ENCODE measurements at places on chromosomes 12 and 14.
A peak's percentile ranks its signal among the peaks of the same experiment; 100 is the strongest.

DNA sequence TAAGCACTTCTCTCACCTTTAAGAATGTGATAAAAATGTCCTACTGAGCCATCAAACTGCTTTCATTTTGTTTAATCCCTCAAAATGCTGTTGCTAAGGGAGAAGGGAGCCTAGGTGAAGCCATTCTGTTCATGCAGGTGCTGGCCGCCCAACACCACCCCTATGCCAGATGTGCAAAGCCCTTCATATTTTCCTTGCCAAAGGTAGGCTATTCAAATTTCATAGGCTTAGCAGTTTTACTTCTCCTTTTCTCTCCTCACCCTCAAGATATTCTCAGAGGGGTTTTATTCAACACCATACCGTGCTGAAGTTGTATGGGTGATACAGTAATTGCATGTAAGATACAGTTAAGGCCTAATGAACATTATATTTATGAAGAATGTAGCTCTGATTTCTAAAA is 461.7 kb downstream of the GXYLT1 start:
- DNase-seq, result no peak

- no peak for DNase-seq
These were observed 12.4 kb downstream of the SLC2A3 start for GRCh38 chr12:7923241-7924236.

GRCh38 chr12:88944397-88944796 is 364.1 kb upstream of the KITLG start:
- DNase-seq, result no peak

GRCh38 chr14:34277191-34277590 is 184.8 kb downstream of the SPTSSA start:
- no peak for DNase-seq

DNA sequence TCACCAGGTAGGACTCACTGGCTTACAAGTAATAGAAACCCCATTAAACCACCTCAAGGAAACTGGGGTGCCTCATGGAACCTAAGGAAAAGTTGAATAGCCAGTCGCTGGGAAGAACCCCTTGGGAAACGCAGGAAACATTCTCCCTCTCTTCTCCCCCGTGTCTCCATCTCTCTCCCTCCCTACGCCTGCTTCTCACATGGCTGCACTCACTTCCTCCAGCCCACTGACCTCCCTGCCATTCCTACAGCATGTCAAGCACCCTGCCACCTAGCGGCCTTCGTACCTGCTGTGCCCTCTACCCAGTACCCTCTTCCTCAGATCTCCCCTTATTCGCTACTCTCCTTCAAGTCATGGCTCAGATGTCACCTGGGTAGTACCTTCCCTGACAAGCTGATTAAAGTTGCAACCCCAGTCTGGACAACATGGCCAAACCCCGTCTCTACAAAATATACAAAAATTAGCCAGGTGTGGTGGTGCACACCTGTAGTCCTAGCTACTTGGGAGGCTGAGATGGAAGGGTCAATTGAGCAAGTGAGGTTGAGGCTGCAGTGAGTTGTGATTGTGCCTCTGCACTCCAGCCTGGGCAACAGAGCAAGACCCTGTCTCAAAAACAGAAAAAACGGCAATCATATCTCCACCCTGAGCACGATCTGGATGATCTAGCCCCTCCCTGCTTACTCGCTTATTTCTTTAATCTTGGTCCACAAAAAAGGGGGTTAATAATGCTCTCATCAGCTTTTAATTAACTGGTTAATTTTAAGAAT is 6.4 kb upstream of the DTX1 start:
- DNase-seq, result peak; percentile 88

DNA sequence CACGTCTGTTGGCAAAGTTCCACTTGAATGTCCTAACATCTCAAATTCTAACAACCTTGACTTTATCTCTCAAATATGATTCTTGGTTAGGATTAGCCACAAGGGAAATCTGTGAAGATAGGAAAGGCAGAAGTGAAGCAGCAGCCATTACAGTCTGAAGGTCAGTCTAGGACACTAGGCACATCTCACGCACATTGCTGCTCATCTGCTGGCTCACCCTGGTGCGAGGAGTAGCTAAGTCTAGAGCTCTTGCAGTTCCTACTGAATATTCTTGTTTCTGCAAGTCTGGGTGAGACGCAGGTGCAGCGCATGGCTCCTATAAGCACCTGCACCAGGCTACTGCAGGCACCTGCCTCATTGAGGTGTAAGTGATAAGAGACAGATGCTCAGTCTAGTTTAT is 6.4 kb upstream of the SLC25A3 start:
- no peak for DNase-seq

- no peak for DNase-seq
These were observed 145.2 kb upstream of the RTL1 start for GRCh38 chr14:101048766-101049165.

- peak; percentile 22 for DNase-seq
These were observed 200.6 kb downstream of the ANO4 start for GRCh38 chr12:100995201-100995600.

DNA sequence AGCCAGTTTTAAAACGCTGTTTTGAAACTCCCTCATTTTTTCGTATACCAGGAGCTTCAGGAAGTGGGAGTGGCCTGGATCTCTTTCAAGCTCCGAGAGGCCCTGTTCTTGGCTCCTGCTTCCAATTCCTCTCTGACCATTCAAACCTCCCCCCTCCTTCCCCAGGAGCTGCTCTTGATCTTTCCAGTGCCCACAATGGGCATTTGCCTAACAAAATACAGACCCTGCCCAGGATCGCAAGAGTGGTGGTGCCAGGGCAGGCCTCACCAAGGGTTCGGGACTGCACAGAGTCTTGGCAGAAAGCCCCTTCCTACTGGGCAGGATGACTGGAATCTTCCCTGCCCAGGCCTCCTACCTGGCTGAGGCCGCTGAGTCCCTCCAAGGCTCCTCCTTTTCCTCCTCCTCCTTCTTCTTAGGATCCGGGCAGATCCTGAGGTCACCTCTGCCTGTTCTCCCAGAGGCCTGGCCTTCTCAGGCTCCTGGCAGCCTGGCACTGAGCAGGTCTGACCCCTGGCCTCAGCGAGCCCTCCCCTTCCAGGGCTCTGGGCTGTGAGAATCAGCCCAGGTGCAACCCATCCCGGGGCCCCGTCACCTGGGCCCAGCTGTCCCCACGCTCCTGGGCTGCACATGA is 46.9 kb upstream of the NOS1 start:
- DNase-seq, result peak; percentile 3

GRCh38 chr12:132161036-132161781 is 17.0 kb downstream of the NOC4L start:
- DNase-seq, result no peak

- no peak for DNase-seq
These were observed 31.1 kb downstream of the CCDC198 start for GRCh38 chr14:57462551-57462950.

- no peak for DNase-seq
These were observed 15.5 kb upstream of the PNMA1 start for GRCh38 chr14:73729556-73730265.

DNA sequence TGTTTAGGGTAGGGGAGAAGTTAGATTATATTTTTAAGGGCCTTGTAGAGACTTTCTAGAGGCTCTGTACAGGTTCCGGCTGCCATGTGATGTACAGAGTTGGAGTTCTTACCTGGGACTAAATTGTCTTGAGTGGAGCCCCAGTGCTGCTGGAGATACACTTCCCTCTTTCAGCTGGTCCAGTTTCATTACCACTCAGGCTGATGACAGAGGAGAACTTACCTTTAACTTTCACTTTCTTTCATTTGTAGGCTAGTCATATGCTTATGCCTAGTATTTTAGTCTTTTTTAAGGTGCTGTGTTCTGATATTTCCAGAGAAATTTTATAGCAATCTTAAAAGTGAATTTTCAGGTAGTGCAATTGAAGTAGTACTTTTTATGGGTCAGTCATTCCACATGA is 117.3 kb downstream of the ERC1 start:
- DNase-seq, result no peak

- DNase-seq, result no peak
These were observed 33.4 kb upstream of the SYNDIG1L start for GRCh38 chr14:74459289-74459946.

DNA sequence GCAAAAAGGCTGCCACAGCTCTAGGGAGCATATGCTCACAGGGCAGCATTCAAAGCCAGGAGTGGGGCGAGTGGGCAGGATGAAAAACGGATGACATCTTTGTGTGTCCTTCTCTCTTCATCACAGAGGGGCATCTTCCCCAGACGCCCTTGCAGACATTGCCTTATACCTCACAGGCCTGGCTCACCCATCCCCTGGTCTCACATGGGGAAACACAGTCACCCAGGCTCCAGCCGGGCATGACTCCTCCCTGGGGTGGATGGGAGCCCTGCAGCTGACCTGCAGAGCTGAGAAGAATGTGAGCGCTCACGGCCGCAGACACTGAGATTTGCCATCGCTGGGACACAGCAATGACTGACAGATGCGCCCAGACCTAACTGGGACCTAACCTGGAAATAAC is 7.2 kb upstream of the FBRSL1 start:
- DNase-seq, result no peak

- DNase-seq, result no peak
These were observed 223.4 kb downstream of the PCNX1 start for GRCh38 chr14:71130491-71131179.

- no peak for DNase-seq
These were observed 528.4 kb upstream of the LMO3 start for GRCh38 chr12:17134315-17134714.

GRCh38 chr14:81927070-81927469 is 393.4 kb upstream of the SEL1L start:
- DNase-seq, result no peak

GRCh38 chr14:28671425-28671824 is 95.2 kb upstream of the FOXG1 start:
- no peak for DNase-seq

DNA sequence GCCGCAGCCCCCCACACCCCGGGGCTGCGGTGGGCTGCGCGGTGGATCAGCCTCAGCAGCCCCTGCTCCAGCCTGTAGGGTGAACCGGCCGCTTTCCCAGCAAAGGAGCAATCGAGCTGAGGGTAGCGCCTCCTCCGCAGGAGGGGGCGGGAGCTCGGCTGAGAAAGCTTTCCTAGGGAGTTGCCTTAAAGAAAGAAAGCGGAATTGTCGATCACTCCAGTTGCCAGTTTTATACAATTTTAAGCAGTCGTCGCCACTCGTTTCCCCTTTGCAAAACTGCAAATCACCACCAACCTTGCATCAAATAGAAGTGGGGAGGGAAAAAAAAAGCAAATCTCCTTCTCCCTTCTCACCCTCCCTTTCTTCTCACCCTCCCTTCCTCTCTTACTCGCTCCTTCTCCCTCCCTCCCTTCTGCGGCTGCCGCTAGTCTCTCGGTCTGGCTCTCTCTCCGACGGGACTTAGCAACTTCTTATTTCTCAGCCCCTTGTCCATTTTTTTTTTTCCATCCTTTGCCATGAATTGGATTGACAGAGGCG is at the start of gene PDE3A:
Gene PDE3A (plus strand): TSS at position 424 of the 537 bp plus-strand sequence. CDS start 748 bp downstream, outside the sequence.
- peak; percentile 89 for DNase-seq

DNA sequence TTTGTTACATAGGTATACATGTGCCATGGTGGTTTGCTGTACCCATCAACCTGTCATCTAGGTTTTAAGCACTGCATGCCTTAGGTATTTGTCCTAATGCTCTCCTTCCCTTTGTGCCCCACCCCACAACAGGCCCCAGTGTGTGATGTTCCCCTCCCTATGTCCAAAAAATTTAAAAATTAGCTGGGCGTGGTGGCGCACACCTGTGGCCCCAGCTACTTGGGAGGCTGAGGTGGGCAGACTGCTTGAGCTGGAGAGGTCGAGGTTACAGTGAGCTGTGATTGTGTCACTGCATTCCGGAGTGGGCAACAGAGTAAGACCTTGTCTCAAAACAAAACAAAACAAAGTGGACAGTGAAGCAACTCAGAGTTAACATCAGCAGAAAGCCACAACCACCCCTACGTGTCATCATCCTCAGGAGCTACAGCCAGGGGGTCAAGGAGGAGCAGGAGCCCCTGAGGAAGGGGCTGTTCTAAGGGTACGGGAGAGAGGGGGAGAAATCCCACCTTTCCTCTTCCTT is 36.8 kb upstream of the SGPP1 start:
- no peak for DNase-seq

- DNase-seq, result no peak
These were observed 152.0 kb upstream of the AEBP2 start for GRCh38 chr12:19287302-19287701.

DNA sequence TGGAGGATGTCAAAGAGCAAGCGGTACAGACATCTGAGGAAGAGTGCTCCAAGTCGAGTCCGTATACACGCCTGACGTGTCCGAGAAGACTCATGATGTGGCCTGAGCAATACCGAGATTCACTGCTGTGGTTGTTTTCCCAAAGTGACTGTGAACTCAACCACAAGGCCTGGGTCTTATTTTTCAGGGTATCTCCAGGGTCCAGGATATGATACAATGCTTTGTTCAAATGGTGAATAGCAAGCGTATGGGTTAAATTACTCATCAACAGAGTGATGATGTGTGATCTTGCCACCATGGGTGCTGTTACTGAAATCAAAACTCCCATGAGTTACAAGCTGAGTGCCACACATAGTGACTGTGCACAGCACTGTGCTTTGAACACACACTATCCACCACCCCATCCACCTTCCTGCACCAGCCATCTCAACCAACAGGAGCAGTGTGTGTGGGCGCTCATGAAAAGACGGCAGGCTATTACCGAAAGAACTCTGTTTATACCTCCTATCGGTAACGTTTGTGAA is 109.6 kb downstream of the BCAT1 start:
- no peak for DNase-seq

DNA sequence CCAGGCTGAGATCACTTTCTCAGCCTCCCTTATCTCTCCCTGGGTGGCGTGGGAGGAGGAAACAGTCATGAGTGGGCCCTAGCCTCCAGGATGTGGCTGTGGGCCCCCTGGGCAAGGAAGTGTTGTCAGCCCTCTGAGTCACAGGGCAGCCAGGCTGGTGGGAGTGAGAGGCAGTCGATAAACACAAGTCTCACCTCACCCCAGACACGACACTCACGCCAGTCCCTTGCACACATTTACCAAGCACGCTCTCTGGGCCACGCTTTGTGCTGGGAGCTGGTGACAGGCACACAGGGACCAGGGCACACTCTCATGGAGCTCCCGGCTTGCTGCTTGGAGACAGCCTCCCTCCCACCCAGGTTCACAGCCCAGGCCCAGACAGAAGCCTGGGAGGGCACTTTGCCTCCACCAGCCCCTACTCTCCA is 1.9 kb upstream of the KRT79 start:
- DNase-seq, result peak; percentile 46

DNA sequence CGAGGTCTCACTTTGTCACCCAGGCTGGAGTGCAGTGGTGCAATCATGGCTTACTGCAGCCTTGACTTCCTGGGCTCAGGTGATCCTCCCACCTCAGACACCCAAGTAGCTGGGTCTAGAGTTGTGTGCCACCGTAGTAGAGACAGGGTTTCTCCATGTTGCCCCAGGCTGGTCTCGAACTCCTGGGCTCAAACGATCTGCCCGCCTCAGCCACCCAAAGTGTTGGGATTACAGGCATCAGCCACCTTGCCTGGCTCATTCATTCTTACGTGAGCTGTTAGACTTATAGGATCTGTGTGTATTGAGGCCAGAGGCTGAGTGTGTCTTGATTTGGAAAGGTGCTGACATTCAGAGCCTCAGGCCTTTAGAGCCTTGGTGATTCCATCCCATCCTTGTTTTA is 128.1 kb downstream of the SLC25A47 start:
- DNase-seq, result no peak
